ENCODE measurements at places on chromosomes 1 and 21. TPM values are rescaled to one million over a fixed set of nuclear protein-coding genes. Genes with fewer than 3 reads are reported as not detected.

GRCh38 chr1:201137579-201138310 lies 10.8 kb upstream of the ASCL5 start:
- no peaks in the 10 kb centered on the region for H3K27me3 ChIP-seq
- no peaks in the 10 kb centered on the region for H3K36me3 ChIP-seq
- DNase-seq = peak; percentile 97

GRCh38 chr21:27244352-27244751 lies 277.5 kb upstream of the ADAMTS5 start:
- peak; percentile 69 for DNase-seq
- H3K36me3 ChIP-seq = no peaks in the 10 kb centered on the region
- no peaks in the 10 kb centered on the region for H3K27me3 ChIP-seq
- peaks cover 30% of the 10 kb centered on the region for H3K4me1 ChIP-seq
- H3K27ac ChIP-seq = no peak overlapping the region

DNA sequence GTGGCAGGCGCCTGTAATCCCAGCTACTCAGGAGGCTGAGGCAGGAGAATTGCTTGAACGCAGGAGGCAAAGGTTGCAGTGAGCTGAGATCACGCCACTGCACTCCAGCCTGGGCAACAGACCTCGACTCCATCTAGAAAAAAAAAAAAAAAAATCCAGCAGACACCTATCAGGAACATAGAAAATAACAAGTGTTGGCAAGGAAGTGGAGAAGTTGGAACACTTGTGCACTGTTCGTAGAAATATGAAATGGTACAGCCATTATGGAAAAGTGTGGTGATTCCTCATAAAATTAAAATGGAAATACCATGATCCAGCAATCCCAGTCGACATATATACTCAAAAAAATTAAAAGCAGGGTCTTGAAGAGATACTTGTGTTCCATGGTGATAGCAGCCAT lies 12.0 kb upstream of the C1orf162 start:
- no peaks in the 10 kb centered on the region for H3K27me3 ChIP-seq
- no peak overlapping the region for H3K4me3 ChIP-seq
- peaks cover 52% of the 10 kb centered on the region for H3K36me3 ChIP-seq
- no peaks in the 10 kb centered on the region for H3K4me1 ChIP-seq

DNA sequence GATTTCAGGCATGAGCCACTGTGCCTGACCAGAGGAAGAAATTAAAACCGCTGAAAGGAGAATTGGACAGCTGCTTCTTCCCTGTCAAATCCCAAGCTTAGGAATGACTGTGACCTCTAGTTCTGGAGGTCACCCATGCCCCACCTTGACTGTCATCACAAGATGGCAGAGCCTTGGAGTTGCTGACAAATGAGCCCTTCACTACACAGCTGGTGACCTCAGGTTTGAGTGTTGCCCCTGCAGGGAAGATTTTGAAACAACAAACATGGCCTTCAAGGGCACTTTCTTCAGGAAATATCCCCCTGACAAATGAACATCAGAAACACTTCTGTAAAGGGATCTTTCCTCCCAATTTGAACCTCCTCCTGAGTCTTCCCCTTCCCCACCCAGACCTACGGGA lies 6.9 kb upstream of the SLC45A3 start:
- no peaks in the 10 kb centered on the region for H3K36me3 ChIP-seq
- H3K27me3 ChIP-seq = no peaks in the 10 kb centered on the region
- DNase-seq = no peak
- no peaks in the 10 kb centered on the region for H3K4me1 ChIP-seq

- H3K27me3 ChIP-seq = no peaks in the 10 kb centered on the region
- H3K36me3 ChIP-seq = no peaks in the 10 kb centered on the region
- no peak overlapping the region for H3K4me3 ChIP-seq
Observed at GRCh38 chr1:96365076-96365475, 356.5 kb upstream of the PTBP2 start.

DNA sequence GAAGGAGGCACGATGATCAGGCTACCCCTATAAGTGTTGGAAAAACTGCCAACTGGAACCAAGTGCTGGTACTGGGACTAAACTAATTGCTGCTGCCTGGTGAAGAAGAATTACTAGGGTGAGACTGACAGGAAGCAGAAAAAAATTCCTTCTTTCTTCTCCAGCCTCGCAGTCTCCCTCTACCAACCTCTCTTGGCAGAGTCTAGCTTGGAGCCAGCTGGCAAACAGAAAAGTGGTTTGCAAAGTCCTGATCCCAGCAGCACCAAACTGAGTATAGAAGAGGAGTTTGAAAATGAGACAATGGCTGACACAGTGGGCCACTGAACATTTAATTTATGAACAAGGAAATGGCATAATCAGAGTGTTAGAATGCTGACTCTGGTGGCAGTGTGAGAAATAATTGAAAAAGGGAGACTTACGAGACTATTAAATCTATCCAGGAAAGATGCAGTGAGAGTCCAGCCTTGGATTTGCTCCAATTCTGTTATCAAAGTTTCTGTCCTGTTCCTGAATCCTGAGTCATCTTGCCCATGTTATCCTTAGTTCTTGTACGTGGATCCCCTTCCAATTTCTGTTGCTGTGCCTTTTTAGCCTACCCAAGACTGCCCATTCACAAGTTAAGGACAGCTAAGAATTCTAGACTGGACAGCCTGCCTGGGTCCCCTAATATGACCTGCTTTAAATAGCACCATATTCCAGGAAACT lies 23.7 kb upstream of the DISP1 start:
- no peaks in the 10 kb centered on the region for H3K36me3 ChIP-seq
- H3K27ac ChIP-seq = no peak overlapping the region
- H3K4me3 ChIP-seq = no peak overlapping the region
- no peaks in the 10 kb centered on the region for H3K4me1 ChIP-seq
- no peak for DNase-seq
- H3K27me3 ChIP-seq = 0 out of 2 replicates have a peak, but pooled peaks cover 5% of the 10 kb centered on the region

- no peaks in the 10 kb centered on the region for H3K36me3 ChIP-seq
- no peak for DNase-seq
- H3K27me3 ChIP-seq = peaks cover 6% of the 10 kb centered on the region
- H3K4me1 ChIP-seq = no peaks in the 10 kb centered on the region
- H3K4me3 ChIP-seq = no peak overlapping the region
Observed at GRCh38 chr1:38293567-38293966, 247.0 kb upstream of the POU3F1 start.

GRCh38 chr1:50985094-50985493 lies 15.0 kb downstream of the CDKN2C start:
- H3K4me3 ChIP-seq = no peak overlapping the region
- H3K27ac ChIP-seq = no peak overlapping the region
- no peaks in the 10 kb centered on the region for H3K36me3 ChIP-seq
- no peak for DNase-seq
- H3K27me3 ChIP-seq = no peaks in the 10 kb centered on the region
- peaks cover 9% of the 10 kb centered on the region for H3K4me1 ChIP-seq

The MFSD2A gene
- 4.2 TPM for polyA plus RNA-seq

The KRTAP10-4 gene
- polyA plus RNA-seq = not detected

- H3K4me3 ChIP-seq = no peak overlapping the region
- H3K27me3 ChIP-seq = peaks cover 5% of the 10 kb centered on the region
- H3K36me3 ChIP-seq = no peaks in the 10 kb centered on the region
- H3K4me1 ChIP-seq = no peaks in the 10 kb centered on the region
Observed at GRCh38 chr1:114338191-114338890, 172.7 kb downstream of the TRIM33 start.

- H3K4me3 ChIP-seq = no peak overlapping the region
- no peaks in the 10 kb centered on the region for H3K36me3 ChIP-seq
- peak overlapping the region; percentile 69 for H3K27ac ChIP-seq
- DNase-seq = peak; percentile 91
Observed at GRCh38 chr1:23403038-23403336, 21.6 kb downstream of the TCEA3 start.

DNA sequence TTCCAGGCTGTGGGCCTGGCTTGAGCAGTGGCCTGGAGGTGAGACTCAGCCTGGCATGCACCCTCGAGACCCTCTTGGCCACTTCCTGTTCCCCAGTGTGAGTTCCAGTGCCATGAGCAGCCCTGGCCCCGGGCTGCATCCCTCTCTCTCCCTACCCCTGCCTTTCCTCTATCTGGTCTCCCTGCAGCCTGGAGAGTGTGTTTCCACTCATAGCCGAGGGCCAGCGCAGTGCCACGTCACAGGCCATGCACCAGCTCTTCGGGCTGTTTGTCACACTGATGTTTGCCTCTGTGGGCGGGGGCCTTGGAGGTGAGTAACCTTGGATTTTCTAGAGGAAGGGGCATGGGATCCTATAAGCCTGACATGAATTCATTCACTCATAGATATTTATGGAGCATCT lies 13.6 kb downstream of the RHBG start:
- no peaks in the 10 kb centered on the region for H3K4me1 ChIP-seq
- H3K4me3 ChIP-seq = no peak overlapping the region
- H3K27ac ChIP-seq = no peak overlapping the region
- no peaks in the 10 kb centered on the region for H3K36me3 ChIP-seq
- no peak for DNase-seq

The S100A12 gene
- not detected for polyA plus RNA-seq

The CFAP74 gene
- polyA plus RNA-seq = not detected

The CHML gene
- 3.2 TPM for polyA plus RNA-seq

GRCh38 chr1:79646880-79647279 lies 640.4 kb upstream of the ADGRL4 start:
- no peaks in the 10 kb centered on the region for H3K36me3 ChIP-seq
- H3K4me3 ChIP-seq = no peak overlapping the region

- H3K4me1 ChIP-seq = peaks cover 21% of the 10 kb centered on the region
- peak; percentile 72 for DNase-seq
- no peak overlapping the region for H3K4me3 ChIP-seq
- H3K36me3 ChIP-seq = no peaks in the 10 kb centered on the region
- H3K27me3 ChIP-seq = no peaks in the 10 kb centered on the region
Observed at GRCh38 chr1:201937624-201938213, 8.6 kb downstream of the LMOD1 start.

The C4BPB gene
- polyA plus RNA-seq = not detected

The CFAP410 gene
- 20.8 TPM for polyA plus RNA-seq

DNA sequence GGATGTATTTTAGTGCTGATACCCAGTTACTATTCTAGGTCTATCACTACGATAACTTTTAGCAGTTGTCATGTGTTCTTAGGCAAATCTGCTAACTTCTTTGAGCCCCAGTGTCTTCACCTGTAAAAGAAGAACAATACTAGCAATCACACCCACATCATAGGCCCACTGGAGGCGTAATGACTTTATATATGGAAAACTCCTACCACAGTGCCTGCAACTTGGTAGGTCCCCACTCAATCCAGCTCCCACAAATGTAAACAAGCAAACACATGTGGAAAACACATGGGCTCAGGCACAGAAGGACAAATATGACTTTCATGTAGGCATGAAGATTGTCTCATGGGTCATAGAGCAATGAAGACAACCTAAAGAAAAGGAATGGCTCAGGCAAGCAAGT lies 115.8 kb downstream of the TBX19 start:
- DNase-seq = no peak
- H3K4me3 ChIP-seq = no peak overlapping the region
- H3K4me1 ChIP-seq = no peaks in the 10 kb centered on the region
- H3K27ac ChIP-seq = no peak overlapping the region
- H3K27me3 ChIP-seq = 0 out of 2 replicates have a peak, but pooled peaks cover 12% of the 10 kb centered on the region

The NEXN gene
- 69.0 TPM for polyA plus RNA-seq

The CFHR2 gene
- not detected for polyA plus RNA-seq

The AUNIP gene
- polyA plus RNA-seq = 2.3 TPM

DNA sequence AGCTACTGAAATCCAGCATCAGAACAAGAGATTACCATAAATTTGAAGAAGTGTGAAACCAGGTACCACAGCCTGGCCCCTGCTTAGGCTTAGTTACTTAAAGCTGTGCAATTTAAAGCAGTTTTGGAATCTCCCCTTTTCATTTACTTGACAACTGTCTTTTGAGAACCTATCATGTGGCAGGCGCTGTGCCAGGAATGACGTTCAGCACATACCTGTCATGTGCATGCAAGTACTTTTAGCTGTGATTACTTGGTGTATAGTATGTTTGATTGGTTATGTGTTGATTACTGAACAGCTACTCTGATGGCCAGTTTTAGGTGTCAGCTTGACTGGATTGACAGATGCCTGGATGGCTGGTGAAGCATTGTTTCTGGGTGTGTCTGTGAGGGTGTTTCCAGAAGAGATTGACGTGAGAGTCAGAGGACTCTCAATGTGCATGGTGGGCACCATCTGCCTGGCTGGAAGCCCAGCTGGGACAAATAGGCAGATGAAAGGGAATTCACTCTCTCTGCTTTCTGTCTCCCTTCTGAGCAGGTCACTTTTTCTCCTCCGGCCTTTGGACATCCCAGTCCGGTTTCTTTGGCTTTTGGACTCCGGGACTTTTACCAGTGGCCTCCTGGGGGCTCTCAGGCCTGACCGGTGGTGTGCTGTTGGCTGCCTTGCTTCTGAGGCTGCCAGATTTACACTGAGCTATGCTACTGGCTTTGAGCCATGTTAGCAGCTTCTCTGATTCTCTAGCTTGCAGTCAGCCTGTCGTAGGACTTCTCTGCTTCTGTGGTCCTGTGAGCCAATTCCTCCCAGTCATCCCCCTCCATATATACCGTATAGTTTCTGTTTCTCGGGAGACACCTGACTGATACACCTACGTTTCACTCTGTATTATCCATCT lies 178.0 kb downstream of the RYR2 start:
- H3K36me3 ChIP-seq = no peaks in the 10 kb centered on the region
- no peak for DNase-seq
- H3K27ac ChIP-seq = no peak overlapping the region
